Right kidney (tissue), 9 donors: ENCODE measurements at places on chromosomes 13 and 19.

DNA sequence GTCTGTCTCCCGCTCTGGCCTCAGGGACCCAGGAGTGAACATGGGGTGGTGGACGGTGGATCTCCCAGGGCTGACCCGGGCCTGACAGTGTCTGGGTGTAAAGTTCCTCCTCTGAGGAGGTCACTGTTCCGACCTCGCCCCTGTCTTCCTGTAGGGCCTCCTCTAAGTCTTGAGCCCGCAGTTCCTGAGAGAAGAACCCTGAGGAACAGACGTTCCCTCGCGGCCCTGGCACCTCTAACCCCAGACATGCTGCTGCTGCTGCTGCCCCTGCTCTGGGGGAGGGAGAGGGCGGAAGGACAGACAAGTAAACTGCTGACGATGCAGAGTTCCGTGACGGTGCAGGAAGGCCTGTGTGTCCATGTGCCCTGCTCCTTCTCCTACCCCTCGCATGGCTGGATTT is at the start of gene SIGLEC9:
SIGLEC9 (plus strand) TSS at position 178 of the 400 bp plus-strand sequence; CDS start at position 247, 69 bp downstream.
- no peak for DNase-seq

DNA sequence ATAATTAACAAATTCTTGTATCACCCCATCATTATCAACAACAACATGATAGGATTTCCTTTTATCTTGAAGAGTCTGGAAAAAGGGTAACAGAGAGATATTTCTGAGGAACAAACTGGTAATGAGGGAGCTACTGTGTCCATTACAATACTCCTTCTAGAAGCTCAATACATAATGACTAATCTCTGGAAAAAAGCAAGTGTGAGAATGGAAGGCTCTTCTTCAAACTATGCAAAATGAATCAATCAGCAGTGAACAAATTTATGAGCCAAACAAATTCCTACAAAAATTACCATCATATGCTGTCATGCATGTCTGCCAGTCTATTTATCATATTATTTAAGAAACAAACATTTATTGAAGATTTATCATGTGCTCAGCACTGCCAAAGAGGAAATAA is 30.0 kb upstream of the USPL1 start:
- no peak for DNase-seq

DNA sequence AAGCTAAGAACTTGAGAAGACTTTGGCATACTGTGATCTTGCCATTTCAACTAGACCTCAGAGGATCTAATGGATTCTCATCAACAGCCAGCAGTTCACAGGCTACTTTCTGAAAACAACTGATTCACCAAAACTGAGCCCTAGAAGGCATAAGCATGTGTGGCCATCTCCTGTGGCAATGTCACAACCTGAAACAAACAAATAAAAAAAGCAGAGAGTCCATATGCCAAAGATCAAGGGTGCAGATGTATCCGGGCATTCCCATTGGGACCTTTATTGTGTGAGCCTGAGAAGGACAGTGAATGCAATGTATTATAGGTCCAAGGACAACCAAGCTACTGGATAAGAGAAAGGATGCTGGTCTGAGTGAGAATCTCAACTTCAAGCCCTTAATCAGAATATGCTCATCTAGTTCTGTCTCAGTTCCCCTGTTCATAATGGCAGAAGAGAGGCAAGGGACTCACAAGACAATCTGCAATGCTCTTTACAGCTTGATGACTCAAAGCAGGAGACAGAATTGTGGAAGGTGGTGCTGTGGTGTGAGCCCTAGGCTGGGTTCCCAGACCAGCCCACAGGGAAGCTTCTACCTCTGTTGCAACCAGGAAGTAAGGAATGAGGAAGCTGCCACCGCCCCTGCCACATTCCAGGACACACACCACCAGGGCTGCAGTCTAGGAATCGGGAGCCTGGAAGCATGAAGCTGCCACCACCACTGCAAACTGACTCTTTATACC is 133.7 kb downstream of the RAP2A start:
- no peak for DNase-seq

- DNase-seq, result no peak
These were observed 2.7 kb downstream of the ACTL9 start for GRCh38 chr19:8695911-8696310.

- peak; percentile 73 for DNase-seq
These were observed at the start of gene SYT3 for GRCh38 chr19:50639121-50640112. Gene SYT3, minus strand, starts transcription at chr19:50639881. Its CDS starts 2,470 bp downstream, at chr19:50637411.

GRCh38 chr19:39873385-39873784 is 27.2 kb upstream of the FBL start:
- no peak for DNase-seq

DNA sequence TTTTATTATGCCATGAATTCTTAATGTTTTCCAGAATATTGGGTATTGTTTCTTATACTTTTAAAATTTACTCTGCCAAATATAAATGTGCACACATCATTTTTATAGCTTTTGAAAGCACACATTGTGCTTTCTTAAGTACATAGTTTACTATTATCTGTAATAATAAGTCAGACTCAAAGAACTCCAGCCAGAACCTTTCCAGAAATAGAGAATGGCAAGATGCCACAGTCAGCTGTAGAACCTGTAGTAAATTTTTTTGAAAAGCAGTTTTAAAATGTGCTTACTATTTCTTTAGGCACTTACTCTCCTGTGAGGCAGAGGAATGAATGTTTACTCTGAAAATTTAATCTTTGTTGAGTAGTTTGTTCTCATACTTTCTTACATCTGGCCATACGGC is 1287.1 kb downstream of the PCDH9 start:
- DNase-seq, result no peak

DNA sequence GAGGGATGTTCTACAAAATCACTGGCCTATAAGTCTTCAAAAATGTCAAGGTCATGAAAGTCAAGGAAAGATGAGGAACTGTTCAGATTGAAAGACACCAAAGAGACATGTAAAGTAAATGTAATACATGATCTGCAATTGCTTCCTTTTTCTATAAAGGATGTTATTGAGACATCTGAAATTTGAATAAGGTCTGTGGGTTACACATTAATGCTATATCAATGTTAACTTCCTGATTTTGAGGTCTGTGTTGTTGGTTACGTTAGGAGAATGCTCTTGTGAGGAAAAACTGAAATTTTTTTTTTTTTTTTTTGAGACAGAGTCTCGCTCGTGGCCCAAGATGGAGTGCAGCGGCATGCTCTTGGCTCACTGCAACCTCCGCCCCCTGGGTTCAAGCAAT is 197.4 kb downstream of the RGCC start:
- DNase-seq, result no peak

DNA sequence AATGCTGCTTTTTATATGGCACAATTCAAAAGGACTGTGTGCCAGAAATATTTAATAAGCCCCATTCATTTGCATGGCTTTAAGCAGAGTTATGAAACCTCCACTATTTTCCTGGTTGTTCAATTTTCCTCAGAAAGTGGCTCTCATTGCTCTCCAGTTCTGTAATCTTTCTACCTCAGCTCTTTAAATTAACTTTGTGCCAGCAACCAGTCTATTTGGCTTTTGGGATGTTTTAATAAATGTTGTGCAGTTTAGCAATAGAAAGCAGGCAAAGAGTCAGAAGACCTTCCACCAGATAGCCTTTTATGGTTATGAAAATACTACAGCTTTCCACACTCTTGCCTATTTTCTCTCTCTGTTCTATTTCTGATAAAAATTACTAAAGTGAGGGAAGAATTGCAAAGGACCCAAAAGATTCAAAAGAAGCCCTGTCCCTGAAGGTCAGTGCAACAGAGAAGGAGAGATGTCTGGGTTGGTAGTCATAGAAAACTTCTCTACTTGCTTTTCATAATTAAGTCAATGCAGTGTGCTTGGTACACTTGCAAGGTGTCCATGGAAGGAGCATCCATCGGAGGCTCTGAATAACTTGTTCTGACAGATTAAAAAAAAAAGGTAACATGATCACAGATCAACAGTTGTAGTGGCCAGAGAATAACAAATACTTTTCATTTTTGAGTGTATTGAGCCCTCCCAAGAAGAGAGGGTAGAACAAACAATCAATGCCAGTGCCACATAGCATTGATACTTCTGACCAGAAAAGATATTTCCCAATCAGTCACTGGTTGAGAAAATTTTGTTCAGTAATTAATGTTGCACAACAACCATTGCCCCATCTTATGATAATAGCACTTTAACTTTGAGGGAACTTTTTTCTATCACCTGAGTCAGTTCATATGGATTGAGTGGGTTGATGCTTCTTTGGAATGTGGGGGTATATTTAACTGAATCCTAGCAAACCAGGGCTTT is 48.4 kb upstream of the SPRY2 start:
- DNase-seq, result no peak

DNA sequence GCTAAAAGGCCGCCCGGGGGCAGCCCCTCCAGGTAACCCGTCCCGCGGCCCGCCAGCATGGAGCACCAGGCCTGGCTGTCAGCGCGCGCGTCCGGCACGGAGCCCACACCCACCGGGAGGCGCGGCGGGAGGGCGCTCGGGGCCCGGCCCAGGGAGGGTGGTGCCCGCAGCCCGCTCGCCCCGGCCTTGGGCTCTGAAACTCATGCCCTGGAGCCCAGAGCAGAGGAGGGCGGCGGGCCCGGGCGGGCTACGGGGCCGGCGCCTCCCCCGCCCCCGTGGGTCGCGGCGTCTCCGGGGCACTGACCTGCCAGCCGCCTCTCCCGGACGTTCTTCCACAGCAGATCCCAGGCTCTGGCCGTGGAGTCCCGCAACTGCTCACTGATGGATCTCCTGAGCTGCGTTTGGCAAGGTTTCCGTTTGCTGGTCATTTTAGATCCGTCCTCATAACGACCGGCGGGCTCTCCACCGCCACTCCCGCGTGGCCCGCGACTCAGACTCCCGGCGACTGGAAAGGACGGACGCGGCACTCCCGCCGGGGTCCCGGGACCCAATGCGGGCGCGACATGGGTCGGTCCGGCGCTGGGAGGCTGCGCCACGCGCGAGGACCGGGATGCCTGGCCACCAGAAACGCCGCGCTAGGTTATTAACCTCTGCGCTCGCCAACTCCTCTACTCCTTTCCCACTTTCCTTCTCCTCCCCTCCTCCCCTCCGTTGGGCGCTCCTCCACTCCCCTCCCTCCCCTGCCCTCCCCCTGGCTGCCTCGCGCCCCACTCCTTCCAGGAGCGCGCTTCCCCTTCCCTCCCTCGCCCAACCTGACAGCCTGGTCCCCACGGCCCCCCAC is 64.7 kb upstream of the STARD13 start:
- DNase-seq, result peak; percentile 88

- DNase-seq, result no peak
These were observed 13.8 kb upstream of the SLC1A5 start for GRCh38 chr19:46802152-46802551.

GRCh38 chr19:19446655-19447437 is 41.4 kb downstream of the GATAD2A start:
- DNase-seq, result no peak

GRCh38 chr13:108049211-108049610 is 166.1 kb downstream of the LIG4 start:
- no peak for DNase-seq

DNA sequence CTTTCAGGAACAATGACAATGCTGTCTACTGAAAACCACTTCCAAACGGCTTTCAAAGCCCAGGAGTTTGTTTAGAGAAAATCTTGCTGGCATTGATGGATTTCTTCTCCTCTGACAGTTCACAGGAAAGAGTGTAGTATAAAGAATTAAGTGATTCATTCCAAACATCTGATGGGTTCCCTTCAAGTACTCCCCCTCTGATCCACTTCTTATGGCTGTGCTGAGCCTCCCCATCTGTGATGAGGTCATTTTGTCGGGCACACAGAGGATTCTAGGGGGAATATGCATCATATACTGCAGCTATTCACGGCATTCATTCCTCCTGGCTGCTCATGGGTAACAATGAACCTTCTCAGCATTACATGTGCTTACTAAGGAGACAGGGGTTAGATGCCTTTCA is 107.9 kb downstream of the RGCC start:
- peak; percentile 30 for DNase-seq

DNA sequence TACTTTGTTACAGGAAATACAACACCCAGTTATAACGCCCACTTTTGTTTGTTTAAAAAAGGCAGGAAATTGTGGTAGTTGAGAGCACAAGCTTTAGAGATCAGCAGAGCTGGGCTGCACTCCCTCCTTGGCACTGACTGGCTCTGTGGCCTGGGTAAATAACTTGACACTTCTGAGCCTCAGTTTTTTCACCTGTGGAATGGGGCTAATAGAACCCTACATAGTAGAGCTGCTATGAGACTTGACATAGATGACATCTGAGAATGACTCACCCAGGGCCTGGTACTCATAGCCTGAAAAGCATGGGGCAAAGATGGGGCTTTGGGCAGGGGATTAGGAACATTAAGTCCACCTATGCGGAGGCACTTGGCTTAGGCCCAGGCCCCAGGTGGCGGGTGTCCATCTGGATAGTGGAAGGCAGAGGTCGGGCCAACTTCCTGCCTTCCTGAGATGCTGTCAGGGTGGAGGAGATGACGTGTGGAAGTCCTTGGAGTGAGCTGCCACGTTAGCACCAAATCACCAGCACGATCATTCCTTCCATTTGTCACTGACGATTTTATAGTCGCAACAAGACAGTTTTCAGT is 159.1 kb downstream of the KATNAL1 start:
- DNase-seq, result no peak

- DNase-seq, result no peak
These were observed 47.0 kb downstream of the ZNF44 start for GRCh38 chr19:12247644-12248222.

- DNase-seq, result no peak
These were observed 66.3 kb downstream of the IRS2 start for GRCh38 chr13:109719962-109720646.

DNA sequence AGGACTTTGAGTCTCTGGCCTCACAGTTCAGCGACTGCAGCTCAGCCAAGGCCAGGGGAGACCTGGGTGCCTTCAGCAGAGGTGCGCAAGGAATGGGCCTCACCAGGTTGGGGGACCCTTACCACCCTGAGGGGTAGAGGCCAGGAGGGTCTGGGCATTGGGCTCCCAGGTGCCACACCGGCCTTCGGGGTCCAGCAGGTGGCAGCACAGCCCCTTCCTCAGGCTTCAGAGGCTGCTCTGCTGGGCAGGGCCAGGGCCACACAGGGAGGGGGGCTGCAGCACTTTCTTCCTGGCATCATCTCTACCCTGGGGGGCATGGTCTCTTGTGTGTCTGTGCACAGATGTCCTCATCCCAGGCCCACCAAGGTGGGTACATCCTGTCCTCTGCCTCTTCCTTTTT is 12.9 kb downstream of the PIN1 start:
- DNase-seq, result no peak

DNA sequence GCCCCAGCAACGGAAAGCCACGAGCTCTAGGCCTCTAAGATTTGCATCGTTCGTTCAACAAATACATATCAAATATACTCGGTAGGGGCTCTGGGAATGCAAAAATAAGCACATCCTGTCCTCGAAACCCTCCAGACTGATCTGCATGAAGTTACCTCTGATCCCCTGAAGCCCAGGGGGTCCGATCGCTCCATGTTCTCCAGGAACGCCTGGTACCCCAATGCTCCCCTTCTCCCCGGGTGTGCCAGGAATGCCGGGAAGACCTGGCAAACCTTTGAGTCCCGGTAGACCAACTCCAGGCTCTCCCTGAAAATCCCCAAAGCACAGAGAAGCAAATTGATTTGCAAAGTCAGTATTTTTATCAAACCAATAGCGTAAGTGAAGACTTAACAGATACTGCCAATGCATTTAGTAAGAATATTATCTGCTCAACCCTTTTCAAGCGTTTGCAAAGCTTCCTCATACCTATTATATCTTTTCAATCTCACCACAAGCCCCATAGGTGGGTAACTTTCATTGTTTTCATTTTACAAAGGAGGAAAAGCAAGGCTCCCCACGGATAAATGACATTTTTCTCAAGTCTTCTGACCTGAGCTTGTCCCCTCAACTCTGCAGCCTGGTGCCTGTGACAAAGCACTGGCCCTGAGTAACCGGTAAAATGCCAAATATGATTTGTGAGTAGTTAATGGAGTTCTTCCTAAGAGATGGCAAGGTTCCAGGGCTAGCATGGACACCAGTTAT is 127.7 kb downstream of the COL4A1 start:
- no peak for DNase-seq

- no peak for DNase-seq
These were observed 10.1 kb downstream of the PPP6R1 start for GRCh38 chr19:55248704-55249103.

- no peak for DNase-seq
These were observed 691 bp downstream of the KIR2DL4 start for GRCh38 chr19:54804101-54804500.
